Psoas muscle (tissue), 8 donors: ENCODE measurements at places on chromosomes 4 and X. TPM values are rescaled to one million over a fixed set of nuclear protein-coding genes. Genes with fewer than 3 reads are reported as not detected.

Gene FMR1NB
- polyA plus RNA-seq: not detected

Gene PITX2
- 54.2 TPM for polyA plus RNA-seq

Gene FREM3
- polyA plus RNA-seq: not detected

GRCh38 chrX:105608745-105609144 is 213.6 kb upstream of the NRK start:
- DNase-seq: no peak

GRCh38 chr4:24690436-24690835 is 104.9 kb upstream of the SOD3 start:
- peak; percentile 21 for DNase-seq

DNA sequence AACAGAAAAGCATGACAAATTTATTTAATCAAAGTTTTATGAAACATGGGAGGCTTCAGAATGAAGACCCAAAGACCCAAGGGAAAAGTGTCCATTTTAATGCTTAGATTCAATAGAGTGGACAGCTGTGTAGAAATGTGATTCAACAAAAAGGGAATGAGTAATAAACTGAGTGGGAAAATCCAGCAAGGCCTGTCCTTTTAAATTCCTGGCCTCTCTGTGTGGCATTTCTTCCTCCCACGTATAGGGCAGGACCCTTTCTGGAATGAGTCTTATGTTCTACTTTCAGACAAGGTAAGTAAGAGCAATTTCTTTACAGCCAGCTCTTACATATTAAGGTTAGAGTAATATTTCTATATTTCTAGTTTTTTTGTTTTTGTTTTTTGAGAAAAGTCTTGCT is 14.5 kb downstream of the AASDH start:
- no peak for DNase-seq

DNA sequence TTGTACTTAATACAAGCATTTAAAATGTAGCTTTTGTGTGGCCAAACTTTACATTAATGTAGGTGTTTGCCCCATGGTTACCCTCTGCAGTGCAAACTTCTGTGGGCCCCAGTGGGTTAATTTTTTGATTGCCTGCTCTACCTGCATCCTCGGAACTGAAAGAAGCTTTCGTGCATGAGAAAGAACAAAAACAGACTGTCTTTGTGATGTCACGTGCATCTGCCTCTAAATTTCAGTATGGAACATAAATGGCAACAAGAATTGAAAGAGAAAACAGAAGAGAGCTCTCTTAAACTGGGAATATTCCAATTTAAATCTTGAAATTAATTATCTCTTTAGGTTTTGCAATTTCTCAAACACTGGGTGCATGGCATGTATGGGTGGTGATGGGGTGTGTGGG is 182.4 kb upstream of the LCORL start:
- DNase-seq: no peak

DNA sequence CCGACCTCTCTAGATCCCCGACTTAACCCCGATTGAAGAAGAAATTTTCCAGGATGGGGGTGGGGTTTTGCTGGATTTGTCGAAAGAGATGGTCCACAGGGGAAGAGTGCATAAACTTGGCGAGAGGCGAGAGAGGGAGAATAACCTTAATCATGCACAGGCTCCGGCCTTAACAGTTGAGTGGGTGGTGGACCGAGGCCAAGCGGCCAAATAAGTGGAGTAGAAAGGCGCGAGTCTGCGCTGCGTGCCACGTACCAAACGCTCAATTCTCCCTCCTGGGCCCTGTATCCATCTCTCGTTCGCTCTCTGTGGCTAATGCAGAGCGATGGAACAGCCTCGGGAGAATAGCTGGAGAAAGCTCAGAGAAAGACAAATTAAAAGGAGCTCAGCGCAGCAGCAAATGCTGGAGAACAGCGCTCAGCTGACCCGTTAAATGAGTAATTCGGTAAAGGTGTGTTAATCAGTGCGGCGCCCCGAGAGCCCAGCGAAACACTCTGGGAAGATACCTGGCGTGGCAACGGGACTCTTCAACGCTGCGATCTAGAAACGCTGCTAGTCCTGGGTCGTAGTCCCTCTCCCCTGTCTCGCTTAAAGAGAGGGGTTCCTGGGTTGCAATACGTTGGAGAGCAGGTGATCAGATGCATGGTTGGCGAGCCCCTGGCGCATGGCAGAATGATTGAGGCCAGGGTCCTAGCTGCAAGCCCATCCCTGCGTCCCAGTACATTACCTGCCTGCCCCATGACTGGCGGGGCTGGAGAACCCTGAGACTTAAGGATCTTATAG is 887 bp upstream of the IL1RAPL2 start:
- DNase-seq: no peak

DNA sequence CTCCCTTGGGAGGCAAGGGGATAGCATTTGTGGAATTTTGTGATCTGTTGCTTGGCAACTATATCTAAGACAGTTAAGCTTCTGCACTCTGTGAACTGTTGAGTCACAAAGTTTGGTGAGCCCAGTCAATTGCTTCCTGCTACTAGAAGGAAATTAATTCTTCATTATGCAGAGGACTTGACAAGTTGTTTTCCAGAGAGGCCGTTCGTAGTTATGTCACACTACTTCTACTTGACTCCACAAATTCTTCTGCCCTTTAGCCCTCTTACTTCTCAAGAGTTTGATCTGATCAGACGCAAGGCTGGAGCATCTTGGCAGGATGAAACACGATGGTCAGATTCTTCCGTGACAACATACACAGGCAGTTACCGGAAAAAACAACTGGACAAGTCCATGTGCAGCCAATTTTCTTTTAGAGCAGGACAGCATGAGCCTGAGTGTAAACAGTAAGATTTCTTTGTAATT is at the start of gene C4orf51:
Gene C4orf51, plus strand, starts transcription at position 156 of the 465 bp plus-strand sequence. Its CDS starts 58 bp downstream, at position 214.
- DNase-seq: no peak

GRCh38 chr4:42396361-42396751 is 932 bp upstream of the SHISA3 start:
- DNase-seq: no peak

GRCh38 chr4:28148221-28148620 is 1287.6 kb downstream of the STIM2 start:
- DNase-seq: no peak

- DNase-seq: no peak
Observed at GRCh38 chr4:183443655-183444213, 702 bp upstream of the CDKN2AIP start.

- DNase-seq: no peak
Observed at GRCh38 chr4:67899096-67899495, 15.3 kb upstream of the TMPRSS11D start.

GRCh38 chr4:4969298-4969697 is 50.0 kb downstream of the CYTL1 start:
- peak; percentile 78 for DNase-seq

GRCh38 chr4:174036111-174036510 is 247.4 kb downstream of the FBXO8 start:
- DNase-seq: no peak

GRCh38 chr4:157564771-157565170 is 344.2 kb downstream of the GRIA2 start:
- no peak for DNase-seq

- no peak for DNase-seq
Observed at GRCh38 chr4:152103181-152103901, 342.5 kb upstream of the GATB start.
